ENCODE measurements at places on chromosomes 7 and 10.
A peak's percentile ranks its signal among the peaks of the same experiment; 100 is the strongest.

DNA sequence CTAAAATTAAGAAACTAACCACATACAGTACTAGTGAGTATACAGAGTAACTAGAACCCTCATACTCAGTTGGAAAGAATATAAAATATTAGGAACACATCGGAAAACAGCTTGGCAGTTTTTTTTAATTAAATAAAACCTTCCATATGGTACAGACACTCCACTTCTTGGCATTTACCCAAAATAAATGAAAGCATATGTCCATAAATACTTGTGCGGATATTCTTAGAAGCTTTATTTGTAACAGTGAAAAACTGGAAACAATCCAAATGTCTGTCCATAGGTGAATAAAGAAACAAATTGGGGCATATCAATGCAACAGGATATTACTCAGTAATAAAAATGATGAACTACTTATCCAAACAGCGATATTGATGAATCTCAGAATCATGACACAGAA, 410.0 kb downstream of the HTR7 start:
- no peak for DNase-seq

DNA sequence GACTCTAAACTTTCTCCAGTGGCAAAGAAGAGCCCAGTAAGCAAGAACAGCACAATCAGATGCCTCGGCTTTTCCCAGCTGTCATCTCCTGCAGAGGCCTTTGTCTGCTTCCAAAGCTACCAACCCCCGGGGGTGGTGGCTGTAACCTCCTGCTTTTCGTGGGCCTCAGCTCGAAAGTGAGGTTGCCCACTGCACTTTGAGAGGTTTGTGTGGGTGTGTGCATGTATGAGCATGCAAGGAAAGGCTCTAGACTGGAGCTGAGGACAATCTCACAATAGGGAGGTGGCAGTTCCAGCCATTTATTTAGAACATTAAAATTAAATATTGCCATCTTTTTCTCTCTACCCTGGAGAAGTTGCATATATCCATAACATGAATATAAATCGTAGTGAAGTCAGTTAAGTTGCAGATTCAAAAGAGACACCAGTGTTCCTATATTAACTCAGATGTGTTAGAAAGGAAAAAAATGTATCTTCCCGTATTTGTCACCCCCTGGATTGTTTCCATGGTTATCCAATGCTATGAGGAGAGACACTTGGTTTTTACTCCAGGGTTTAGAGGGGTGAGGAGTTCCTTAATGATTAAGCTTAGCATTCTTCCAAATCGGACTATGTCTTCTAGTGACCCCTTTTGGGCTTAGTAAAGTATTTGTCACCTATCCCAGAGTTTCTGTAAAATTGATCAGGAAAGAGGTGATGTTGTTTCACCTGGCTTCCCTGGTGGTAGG, 781.1 kb downstream of the INHBA start:
- no peak for DNase-seq

- peak; percentile 2 for DNase-seq
These were observed 414.5 kb downstream of the REEP3 start for GRCh38 chr10:63935705-63936104.

DNA sequence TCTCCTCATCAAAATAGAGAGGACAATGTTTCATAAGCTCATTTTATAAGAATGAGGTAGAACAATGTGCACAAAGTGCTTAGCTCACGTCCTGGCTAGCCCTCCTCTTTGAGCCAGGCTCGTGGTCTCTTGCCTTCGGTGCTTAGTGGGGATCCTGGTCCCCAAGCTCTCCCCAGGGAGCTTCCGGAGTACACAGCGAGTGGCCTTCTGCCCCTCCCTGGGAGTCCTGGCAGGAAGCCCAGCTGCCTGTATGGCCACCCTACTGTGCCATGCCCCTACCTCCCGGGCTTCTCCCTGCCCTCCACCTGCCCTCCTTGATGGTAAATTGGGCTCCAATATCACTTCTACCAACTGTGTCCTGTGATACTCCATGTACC, 868 bp downstream of the MYO1G start:
- DNase-seq: no peak

DNA sequence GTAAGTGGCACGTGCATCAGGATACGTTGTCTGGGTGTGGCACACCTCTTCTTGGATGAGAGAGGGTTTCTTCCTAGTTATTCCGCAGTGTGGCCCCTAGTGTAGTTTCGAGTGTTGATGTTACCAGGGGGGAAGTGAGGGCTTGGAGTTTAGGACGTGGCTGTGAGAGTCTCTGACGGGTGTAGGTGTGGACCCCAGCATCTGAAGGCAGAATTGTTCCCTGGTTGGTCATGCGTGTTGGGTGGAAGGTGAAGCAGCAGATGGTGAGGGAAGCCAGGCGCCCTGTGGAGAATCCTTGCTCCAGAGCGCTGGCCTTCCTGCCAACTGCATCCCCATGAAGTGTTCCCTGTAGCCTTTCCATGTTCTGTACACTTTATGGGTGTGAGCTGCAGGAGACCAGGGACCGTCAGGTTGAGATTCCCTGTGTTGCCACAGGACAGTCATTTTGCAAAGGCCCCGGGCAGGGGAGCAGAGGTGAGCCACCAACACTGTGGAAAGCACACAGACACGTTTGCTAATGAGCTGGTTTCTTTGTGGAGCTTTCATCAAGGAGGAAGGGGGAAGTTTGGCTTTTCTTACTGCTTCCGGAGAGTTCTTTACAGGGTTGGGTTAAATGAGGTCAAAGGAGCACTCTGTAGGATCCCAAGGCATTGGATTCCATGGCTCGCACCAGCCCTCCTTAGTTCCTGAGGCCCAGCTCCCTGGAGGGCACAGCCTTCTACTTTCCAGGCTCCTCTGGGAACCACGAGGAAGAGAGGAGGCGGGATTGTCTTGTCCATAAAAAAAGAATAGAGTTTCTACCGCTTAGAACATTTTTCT, 32.0 kb downstream of the TSPAN14 start:
- DNase-seq: no peak

GRCh38 chr7:75868153-75868552, 10.7 kb upstream of the RHBDD2 start:
- DNase-seq: no peak

- no peak for DNase-seq
These were observed 130.2 kb downstream of the GPR37 start for GRCh38 chr7:124635416-124635815.

DNA sequence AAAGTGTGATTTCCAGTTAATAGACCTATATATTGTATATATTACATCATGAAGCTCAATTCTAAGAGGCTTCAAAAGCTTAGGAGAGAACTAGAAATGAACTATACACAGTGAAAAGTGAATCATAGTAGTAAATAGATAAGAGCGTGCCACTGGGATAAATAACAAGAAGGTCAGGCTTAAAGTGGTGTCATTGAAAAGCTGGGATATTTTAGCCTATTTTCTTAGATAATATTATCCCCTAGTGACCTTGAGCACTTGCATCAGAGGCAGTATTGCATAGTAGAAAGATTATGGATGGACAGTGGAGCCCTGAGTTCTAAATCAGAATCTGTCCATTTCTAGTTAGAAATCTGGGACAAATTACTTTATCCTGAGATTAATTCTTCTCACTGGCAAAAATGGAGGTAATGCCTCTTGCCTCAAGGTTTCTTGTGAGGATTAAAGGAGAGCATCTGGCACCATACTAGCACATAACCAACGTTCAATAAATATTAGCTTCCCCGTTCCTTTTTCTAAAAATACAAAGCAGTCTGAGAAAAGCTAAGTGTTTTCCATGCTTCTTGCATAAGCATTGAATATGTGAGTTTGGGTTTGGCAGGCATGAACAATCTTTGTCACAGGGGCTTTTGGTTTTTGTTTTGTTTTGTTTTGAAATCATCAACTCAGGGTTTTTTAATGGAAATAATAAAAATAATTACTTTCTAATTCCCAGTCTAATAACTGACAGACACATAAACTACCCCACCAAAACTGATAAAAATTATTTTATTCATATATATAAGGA, 27.3 kb upstream of the MACC1 start:
- no peak for DNase-seq

GRCh38 chr7:43463401-43463980, 119.4 kb upstream of the STK17A start:
- DNase-seq: no peak

DNA sequence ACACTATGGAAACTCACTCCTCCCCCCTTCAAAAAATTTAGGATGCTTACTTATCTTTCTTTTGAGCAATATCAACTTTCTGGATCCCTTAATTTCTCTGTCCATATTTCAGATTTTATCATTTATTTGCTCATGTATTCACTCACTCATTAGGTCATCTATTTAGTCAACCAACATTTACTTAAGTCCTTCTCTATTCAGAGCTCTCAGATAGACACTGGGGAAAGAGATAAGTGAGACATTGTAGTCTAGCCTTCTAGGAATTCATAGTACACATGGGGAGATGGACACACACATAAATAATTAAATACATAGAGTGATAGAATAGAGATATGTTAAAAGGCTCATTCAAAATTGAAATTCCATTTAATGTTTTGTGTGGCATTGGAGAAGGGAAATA, 9.2 kb downstream of the CPN1 start:
- no peak for DNase-seq

Data from iris pigment epithelial cell (primary cell).